ENCODE measurements at places on chromosomes 12 and 14.

DNA sequence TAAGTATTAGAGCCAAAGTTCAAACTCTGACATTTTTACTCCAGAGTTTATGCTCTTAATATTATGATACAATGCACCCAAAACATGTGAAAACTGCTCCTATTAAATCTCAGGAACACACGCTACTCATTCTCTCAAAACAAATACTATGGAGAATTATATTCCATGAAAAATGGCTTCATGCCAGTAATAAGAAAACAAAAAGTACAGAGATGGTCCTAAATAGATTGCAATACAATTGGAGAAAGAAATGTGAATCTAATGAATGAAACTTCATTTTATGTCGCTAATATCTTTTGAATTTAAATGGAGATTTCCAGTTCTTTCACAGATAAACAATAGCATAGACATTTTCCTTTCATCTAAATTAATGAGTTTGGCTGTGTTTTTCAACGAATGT lies 384.3 kb downstream of the ADAMTS20 start:
- no peak for DNase-seq

DNA sequence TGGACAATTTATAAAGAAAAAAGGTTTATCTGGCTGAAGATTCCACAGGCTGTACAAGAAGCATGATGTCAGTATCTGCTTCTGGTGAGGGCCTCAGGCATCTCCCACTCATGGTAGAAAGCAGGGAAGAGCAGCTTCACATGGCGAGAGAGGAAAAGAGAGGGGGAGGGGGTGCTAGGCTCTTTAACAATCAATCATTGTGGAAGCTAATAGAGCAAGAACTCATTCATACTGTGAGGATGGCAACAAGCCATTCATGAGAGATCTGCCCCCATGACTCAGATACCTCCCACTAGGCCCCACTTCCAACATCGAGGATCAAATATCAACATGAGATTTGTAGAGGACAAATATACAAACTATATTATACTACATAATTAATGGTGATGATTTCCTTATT lies 361.9 kb upstream of the FAR2 start:
- no peak for DNase-seq

GRCh38 chr12:120356567-120357030 lies 12.4 kb downstream of the MSI1 start:
- DNase-seq = peak; percentile 61

DNA sequence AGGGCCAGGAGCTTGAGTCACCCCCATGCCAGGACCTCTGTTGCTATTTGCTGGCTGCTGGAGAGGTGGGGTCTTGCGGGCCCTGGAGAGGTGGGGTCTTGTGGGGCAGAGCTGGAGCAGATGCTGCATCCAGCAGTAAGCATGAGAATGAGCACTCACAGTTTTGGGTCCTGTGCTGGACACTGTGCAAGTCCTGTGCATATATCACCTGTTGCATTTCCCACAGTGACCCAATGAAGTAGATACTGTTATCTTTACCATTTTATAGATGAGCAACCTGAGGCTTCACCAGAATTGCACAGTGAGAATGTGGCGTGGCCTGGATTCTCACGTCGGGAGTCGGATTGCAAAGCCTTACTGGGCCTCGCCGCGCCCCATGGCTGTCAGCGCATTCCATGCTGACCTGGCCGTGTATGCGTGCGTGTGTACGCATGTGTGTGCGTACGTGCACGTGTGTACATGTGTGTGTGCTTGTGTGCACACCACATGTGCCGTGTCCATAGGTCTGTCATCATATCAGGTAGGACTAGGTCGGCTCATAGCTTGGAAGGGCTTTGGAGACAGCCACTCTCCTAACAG lies 12.0 kb downstream of the COA8 start:
- DNase-seq = no peak

DNA sequence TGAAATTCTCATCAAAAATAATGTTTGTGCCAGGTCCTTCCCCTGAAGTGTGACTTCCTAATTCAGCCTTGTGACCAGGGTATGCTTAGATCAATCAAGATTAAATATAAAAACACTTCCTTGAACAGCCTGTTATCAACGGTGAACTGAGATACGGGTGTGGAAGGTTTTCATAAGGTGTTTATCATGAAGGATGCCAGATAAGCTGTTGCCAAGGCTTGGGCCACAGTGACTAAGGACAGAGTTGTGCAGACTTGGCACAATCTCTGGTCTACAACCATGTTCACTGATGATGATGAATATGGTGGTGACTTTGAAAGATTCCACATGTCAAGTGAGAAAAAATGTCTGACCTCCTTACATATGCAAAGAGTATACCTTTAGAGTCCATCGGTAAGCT lies 51.3 kb upstream of the LIN7A start:
- no peak for DNase-seq

Measured in activated T-helper 2 cell treated with anti-CD3 and anti-CD28 coated beads, Interferon-gamma antibody, Interleukin-2, Interleukin-4, amounts not matched to agents 10 μg/mL and 5 μg/mL and 100 μg/mL, durations not matched to agents 14 hours and 24 hours and 36 hours (primary cell).